ENCODE measurements at places on chromosomes 2 and 18.

DNA sequence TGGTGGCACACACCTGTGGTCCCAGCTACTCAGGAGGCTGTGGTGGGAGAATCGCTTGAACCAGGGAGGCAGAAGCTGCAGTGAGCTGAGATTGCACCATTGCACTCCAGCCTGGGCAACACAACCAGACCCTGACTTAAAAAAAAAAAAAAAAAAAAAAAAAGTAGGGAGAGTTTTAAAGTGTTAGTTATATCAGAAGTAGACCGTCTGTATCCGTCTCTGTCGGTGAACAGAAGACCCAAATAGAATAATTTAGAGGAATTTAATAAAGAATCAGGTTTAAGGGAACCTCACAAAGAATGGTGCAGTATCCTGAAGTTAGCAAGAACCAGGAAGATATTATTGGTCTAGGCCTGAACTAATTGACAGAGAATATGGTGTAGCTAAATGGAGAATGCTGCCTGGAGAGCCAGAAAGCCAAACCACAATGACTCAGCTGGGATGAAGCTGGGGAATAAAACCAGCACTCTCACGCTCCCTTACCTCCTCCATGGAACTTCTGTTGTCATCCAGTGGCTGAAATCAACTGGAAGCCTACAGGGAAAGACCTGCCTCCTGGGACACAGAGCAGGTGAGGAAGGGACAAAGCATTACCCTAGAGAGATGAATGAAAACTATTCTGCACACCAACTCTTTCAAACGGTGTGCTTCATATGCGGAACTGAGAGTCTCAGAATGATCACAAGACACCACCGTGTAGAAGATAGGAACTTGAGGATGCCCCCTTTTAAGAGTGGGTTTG is 39.1 kb upstream of the PLEKHM3 start:
- no peak for DNase-seq

- no peak for DNase-seq
These were observed 71.4 kb downstream of the TRIB2 start for GRCh38 chr2:12787891-12788801.

DNA sequence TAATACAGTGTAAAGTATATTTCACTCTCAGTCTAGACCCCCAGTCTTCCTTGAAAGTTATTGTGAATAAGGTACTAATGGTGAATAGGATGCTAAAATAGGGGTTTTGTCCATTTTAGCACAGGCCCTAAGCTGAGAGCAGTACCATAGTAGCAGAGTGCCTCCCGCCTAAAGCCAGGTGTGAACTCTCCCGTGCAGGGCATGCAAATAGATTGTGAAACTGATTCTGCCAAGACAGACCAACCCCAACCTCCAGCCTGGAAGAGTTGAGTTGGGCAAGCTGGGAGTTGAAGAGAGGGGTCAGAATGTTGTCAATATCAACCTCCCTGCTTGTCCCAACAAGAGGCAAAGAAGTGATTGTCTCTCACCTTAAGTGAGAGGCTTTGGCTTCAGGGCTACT is 97.4 kb upstream of the CYRIA start:
- no peak for DNase-seq

DNA sequence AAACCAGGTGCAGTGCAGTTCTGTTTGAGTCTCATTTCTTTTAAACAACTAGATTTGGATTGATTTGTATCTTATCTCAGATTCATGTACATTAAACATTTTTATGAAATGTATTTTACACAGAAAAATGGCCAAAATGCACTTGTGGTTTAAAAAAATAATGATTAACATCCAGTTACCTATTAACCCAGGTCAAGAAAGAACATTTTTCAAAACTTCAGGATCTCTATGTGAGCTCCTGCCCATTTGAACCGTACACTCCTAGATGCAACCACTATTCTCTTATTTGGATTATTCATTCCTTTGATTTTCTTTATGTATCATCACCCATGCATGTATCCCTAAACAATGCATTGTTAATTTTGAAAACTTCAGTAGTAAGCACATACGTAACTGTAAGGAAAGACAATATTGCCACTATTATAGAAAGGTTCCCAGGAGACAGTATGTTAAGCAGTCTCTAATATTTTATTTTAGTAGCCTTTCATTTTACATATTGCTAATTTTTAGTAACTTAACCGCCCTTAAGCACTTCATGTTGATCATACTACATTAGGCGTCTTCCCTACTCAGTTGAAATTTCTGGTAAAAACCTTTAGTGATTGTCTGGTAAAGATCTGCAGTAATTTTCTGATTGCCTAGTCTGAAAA is 22.7 kb downstream of the RNF138 start:
- no peak for DNase-seq

DNA sequence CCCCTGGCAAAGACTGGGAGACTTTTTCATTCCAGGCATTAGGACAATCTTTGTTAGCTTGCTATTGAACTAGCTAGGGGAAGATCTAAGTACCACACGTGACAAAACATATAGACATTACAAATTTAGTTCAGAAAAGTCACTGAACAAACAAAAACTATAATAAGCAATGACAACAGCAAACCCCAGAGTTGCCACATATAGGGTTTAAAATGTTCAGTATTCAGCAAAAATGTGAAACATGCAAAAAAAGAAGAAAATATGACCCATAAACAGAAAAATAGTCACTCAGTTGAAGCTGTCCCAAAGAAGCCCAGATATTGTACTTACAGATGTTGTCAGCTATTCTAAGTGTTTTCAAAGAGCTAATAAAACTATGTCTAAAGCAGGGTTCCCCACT is 431.1 kb upstream of the CDH2 start:
- no peak for DNase-seq

DNA sequence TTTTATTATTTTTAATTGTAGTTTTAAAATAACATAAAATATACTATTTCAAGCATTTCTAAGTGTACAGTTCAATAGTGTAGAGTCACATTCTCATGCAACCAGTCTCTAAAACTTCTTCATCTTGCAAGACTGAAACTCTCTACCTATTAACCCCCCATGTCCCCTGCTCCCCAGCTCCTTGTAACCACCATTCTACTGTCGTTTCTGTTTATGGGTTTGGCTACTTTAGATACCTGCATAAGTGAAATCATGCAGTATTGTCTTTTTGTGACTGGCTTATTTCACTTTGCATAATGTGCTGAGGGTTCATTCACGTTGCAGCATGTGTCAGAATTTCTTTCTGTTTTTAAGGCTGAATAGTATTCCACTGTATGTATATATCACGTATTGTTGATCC is 139.4 kb downstream of the SMAD7 start:
- no peak for DNase-seq

- DNase-seq = no peak
These were observed 32.2 kb downstream of the FSHR start for GRCh38 chr2:49122107-49122506.

- no peak for DNase-seq
These were observed 130.2 kb downstream of the NCKAP5 start for GRCh38 chr2:133438026-133438425.

DNA sequence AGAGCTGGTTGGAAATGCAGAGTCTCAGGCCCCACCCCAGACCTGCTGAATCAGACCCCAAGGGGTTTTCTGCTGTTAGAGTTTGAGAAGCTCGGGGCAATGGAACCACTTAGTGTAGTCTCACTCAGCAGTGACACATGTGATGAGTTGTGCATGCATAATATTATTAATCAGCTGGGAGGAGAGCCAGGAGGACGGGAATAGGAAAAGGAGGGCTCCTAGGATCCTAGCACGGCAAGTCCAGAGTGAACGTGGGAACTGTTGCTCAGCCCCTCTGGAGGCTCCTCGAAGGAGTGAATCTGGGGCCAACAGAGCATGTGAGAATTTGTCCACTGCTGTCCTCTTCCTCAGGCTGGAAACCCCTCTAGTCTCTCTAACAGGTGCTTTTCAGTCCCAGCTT is 87.1 kb downstream of the HS1BP3 start:
- no peak for DNase-seq

- no peak for DNase-seq
These were observed 40.6 kb downstream of the FASTKD2 start for GRCh38 chr2:206805887-206806607.

DNA sequence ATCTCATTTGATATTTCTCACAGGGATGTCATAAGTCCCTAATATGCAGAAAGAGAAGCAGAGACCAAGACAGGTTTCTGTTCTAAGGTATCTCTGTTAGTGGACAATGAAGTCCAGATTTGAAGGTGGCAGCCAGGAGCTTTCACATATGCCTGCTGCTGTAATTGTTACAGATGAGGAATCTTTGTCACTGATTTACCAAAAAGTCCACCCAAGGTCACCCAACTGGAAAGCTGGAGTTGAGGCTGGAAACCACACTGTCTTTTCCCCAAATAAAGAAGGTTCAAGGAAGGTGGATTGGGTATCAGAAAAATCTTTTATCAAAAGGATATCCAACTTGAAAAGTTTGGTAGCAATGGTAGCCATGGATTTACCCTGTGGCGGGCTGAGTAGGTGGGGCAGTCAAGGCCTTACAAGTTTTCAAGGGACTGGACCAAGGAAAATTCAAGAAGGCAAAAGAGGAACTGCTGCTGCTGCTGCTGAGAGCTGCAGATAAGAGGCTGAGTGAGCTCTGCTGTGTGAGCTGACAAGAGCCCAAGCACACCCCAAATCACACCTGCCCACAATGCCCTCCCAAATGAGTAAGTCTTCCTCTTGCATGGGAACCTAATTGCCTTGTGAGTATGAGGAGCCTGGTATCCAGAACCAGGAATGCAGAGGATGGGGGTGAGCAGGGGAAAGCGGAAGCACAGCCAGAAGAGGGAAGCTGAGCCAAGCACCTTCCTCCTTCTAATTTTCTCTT is 241.2 kb downstream of the ANAPC1 start:
- DNase-seq = no peak

DNA sequence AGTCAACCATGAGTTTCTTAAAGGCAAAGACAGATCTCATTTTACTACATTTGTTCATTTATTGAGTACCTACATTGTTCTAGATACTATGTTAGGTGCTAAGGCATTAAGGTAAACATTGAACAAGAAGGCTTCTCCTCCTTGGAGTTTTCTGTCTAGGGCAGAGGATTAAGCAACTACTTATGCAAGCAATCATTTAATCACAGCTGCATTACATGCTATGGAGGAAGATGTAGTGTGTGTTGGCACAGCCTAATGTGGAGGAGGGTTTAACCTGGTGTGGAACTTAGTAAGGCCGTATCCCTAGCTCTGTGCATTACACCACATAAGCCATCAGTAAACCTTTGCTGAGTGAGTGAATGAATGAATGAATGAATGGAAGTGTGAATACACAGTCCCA is 106.5 kb upstream of the MAP3K20 start:
- DNase-seq = no peak

DNA sequence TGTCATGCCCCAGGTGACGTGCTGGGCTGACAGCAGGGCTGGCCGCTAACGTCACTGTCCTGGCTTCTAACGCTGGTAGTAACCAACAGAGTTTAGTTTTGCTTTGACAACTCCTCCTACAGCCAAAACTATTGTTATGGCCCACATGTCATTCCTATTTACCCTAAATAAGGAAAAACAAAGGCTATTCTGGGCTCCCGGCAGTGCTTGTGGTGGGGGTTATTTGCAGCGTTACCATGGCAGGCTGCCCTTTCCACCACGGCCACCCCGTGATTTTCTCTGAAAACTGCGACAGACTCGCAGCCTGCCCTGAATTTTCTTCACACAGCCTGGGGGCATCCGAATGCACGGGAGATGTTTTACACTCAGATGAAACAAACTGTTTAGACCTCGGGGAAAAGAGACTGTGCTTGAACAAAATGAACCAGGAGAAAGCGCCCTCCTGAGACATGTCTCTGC is 115.2 kb downstream of the FAM210A start:
- no peak for DNase-seq

- no peak for DNase-seq
These were observed 139.6 kb downstream of the PAX3 start for GRCh38 chr2:222159221-222159620.

GRCh38 chr2:114175507-114175906 is 266.9 kb upstream of the DPP10 start:
- DNase-seq = no peak

DNA sequence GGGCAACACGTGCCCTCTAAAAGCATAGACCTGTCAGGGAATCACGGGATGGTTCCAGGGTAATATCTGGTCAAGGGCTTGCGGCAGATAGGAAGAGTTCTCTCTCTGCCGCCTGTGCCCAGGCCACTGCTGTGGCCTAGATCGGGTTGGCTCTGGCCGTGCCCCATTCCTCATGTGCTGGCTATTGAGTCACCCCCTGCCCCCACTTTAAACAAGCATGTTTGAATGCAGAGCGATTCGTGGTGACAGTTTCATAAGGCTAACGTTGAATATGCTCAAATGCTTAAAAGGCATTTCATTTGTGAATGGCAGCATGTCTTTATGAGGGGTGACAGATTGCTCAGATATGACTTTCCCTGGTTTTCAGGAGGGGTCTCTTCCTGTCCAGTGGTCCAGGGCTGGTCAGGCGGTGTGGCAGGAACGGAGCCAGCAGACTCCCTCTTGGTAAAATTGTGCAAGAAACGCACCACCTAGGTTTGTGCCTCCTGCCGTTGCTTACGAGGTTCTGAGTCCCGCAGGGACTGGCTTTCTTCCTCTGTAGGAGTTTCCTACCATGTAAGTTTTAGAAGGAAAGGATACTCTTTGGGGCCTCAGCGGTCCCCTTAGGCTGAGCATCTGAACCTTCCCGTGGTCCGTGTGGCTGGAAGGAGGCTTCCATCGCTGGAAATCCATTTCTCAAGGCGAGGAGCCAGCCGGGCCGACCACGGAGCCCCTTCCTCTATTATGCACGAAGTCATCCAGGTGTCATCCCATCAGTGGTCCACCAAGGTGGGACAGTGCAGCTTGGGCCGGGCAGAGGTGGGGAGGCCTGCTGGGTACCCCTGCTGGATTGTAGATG is 50.2 kb downstream of the AGAP1 start:
- DNase-seq = no peak

DNA sequence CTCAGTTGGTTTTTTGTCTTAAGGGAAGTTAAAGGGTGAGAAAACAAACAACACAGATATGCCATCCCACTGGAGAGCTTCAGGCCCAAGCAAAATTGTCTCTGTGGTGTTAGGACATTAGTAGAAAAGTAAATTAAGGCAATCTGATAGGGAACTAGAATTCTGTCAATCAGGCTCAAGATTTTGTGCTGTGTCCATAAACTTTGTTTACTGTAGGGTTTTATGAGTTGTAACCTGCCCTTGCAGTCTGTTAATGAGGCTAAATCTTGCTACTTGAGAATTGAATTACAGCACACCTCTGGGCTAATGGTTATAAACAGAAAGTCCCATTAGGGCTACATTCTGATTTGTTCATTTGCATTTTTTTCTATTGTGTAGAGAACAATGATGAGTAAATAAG is 78.0 kb upstream of the OTX1 start:
- no peak for DNase-seq

DNA sequence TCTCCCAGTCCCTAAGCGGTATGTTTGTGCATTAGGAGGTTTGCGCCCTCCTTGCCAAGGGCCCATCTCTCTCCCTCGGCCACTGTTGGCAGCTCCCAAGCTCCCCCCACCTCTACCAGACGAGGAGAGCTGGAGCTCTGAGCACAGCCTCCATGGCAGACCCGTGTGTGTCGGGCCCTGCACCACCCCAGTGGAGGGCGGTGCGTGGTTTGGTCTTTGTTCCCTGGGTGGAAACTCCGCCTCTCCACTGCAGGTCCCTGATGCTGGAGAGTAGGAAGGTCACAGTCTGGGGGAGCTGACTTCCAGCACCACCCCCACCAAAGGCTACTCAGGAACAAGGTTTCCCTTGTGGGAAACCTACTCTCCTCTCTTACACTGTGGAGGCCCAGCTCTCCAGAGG is 162.6 kb upstream of the FHL2 start:
- no peak for DNase-seq

- DNase-seq = no peak
These were observed 293.9 kb upstream of the SYT4 start for GRCh38 chr18:43571078-43571689.
